ENCODE measurements at places on chromosomes 6 and 20.

GRCh38 chr20:635028-635892 is 17.7 kb downstream of the SRXN1 start:
- DNase-seq: no peak

DNA sequence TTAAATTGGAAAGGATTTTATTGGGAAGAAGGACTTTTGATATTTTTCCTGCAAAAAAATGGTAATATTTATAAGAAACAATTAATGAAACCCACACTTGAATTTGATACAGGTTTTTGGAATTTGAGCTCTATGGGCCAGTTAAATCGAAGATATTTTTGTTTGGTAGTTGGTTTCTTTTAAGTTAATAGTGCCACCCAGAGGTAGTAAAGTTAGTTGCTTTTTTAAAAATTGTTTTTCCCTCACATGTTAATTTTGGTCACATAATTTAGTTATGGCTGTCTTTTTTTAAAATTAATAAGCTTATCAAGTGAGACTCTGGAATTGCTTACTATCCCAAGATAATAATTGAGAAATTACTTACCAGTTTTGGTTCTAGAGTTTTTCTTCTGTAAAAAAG is 7.1 kb downstream of the PRIM2 start:
- no peak for DNase-seq

- DNase-seq: no peak
These were observed 24.6 kb upstream of the ZBTB24 start for GRCh38 chr6:109507490-109508072.

GRCh38 chr6:135527116-135527959 is 29.8 kb upstream of the AHI1 start:
- DNase-seq: no peak

DNA sequence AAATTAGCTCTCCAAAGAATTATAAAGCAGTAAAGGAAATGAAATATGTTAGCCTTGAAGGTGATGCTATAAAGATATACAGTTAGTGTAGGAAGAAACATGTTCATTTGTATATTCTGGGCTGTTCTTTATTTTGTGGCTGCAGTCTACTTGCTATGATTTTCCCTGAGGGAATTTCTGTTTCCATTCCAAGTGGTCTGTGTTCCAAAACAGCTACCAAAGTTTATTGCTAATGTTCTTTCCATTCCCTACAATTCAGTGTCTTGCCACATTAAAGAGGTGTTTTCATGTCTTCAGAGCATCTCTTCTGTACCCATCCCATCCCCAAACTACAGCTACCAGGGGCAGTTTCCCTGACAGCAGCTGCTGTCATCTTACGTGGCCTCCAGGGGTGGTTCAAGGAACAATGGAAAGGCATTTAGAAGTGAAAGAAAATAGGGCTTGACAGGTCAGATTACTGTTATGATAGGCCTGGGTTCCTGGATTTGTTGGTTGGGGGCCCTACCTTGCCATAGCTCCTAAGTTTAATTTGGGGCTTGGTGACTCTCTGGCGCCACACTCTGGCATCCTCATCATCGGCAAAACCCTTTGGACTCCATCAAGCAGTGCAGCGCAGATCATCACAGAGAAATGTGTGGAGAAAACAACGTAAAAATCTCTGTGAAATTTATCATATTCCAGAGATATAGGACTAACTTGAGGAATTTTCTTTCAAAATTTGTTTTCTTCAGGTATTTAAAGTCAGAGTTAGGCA is 33.8 kb upstream of the AIG1 start:
- DNase-seq: peak; percentile 16

GRCh38 chr6:79152269-79152737 is 74.2 kb upstream of the PHIP start:
- DNase-seq: no peak

GRCh38 chr20:34824806-34825529 is 483 bp downstream of the NCOA6 start:
- DNase-seq: peak; percentile 80

GRCh38 chr6:111706841-111707391 is 101.2 kb upstream of the TRAF3IP2 start:
- DNase-seq: no peak

- DNase-seq: no peak
These were observed 8.3 kb downstream of the ELOVL2 start for GRCh38 chr6:11035616-11036350.

GRCh38 chr6:50851049-50851845 is 32.6 kb downstream of the TFAP2B start:
- no peak for DNase-seq

GRCh38 chr6:89027756-89028155 is 52.8 kb upstream of the PNRC1 start:
- DNase-seq: no peak

GRCh38 chr6:10028222-10028621 is 386.7 kb downstream of the TFAP2A start:
- DNase-seq: no peak

Measured in NCI-H345 (cell line).